ENCODE measurements at places on chromosomes 11 and 22.

- no peak for DNase-seq
Measured at GRCh38 chr22:27381960-27382742, 419.4 kb downstream of the MN1 start.

GRCh38 chr11:123674297-123674696 lies 19.9 kb upstream of the SCN3B start:
- no peak for DNase-seq

DNA sequence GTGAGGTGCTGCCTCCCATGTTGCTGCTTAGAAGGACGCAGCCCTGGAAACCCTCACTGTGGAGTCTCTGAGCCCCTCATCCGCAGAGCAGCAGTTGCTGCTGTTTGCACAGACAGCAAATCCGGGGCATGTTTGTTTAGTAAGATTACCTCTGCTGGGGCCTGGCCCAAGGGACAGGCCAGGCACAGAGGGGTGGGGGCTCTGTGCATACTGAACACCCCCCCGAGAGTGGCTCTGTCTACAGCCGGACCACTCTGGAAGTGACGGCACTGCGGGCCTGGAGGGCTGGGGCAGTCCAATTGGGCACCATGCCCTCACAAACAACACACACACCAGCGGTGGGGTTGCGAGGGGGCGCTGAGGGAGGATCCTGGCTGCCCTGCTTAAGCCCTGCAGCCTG lies 22.9 kb upstream of the CCDC188 start:
- DNase-seq: no peak

GRCh38 chr11:2742611-2743426 lies 43.0 kb upstream of the KCNQ1OT1 start:
- no peak for DNase-seq

GRCh38 chr22:39174498-39175352 lies 22.2 kb upstream of the CBX7 start:
- peak; percentile 76 for DNase-seq

DNA sequence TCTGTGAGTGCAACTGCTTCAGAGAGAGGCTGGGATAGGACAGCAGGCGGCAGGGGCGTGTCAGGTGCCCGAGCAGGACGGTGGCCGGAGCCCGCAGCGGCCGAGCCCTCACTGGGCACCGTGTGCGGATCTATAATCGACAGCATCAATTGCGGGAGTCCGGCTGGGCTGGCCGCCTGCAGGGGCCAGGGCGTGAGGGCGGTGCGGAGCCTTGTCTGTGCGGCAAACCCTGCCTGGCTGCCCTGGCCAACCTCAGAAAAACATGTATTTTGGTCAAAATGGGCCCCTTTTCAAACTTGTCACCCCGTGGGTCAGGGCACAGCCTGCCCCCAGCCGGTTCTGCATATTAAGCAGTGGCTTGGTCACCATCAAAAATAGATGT lies 91.3 kb upstream of the KCNQ1OT1 start:
- no peak for DNase-seq
